ENCODE measurements at places on chromosomes 4 and X.

GRCh38 chr4:181538431-181538830, 704.8 kb upstream of the TENM3 start:
- DNase-seq = no peak

GRCh38 chrX:20433388-20433775, 166.7 kb upstream of the RPS6KA3 start:
- no peak for DNase-seq

GRCh38 chr4:145531223-145531622, 49.6 kb downstream of the SMAD1 start:
- DNase-seq = no peak

GRCh38 chrX:136646602-136647239, 1.2 kb upstream of the CD40LG start:
- DNase-seq = peak; percentile 57

GRCh38 chrX:149504226-149504914, 736 bp downstream of the IDS start:
- DNase-seq = peak; percentile 77

- DNase-seq = no peak
Measured at GRCh38 chrX:129754056-129755024, 15.6 kb downstream of the XPNPEP2 start.

GRCh38 chrX:134931550-134931949, 59.2 kb upstream of the SMIM10 start:
- DNase-seq = no peak

DNA sequence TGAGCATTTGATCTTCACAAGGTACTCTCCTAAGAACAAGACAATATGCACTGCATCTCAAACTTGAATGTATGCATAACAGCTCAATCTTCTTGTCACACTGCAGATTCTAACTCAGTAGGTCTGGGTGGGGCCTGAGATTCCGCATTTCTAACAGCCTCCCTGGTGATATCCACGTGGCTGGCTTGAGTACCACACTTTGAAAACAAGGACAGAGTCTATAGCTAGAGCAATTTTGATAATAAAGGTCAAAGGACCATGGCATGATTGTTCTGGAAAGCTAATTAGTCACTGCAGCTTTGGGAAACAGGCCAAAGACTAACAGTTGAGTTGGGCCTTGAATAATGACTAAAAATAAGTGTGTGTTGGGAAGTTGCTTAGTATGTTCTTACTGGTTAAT, 213.3 kb downstream of the GBA3 start:
- no peak for DNase-seq

DNA sequence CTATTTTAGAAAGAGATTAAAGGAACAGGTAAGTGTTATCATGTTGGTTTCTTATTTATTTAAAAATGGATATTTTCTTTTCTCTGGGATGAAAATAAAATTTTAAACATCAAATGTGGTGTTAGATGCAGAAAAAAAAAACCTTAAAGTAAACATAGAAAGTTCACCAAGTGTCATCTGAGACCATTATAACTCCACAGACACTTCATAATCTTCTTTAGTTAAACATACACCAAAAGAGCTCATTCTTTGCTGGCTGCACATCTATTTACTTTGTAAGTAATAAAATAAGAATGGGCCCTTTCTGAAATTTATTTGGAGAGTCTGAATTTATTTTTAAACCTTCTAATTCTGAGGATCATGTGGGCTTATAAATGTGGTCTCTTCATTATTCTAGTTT, 460.7 kb upstream of the CTSO start:
- no peak for DNase-seq

DNA sequence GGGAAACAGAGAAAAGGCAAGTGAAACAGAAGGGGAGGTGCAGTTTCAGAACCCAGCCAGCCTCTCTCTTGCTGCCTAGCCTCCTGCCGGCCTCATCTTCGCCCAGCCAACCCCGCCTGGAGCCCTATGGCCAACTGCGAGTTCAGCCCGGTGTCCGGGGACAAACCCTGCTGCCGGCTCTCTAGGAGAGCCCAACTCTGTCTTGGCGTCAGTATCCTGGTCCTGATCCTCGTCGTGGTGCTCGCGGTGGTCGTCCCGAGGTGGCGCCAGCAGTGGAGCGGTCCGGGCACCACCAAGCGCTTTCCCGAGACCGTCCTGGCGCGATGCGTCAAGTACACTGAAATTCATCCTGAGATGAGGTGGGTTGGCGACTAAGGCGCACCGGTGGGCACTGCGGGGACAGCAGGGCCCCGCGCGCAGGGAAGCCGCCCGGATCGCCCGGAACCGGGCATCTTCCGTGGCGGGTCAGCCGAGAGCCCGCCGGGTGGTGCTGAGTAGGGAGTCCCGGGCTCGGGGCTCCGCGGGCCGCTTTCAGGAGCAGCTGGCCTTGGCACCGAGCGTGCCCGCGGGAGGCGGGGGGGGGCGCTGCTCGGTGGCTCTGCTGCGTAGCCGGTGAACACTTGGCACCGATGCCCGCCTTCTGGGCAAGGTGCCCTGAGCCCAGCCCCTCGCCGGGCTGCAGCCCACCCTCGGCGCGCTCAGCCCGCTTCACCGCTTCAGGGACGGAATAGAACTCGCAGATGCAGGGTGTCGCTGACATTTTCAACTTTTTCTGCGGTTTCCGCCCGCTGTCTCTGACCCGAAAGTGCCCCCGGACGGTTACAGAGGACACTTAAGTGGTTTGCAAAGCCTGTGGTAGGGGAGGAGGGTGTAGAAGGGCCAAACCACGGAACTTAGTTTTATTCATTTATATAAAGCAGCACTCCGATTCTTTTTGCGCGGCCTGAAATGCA, at the start of gene CD38:
Gene CD38, plus strand, starts transcription at position 40 of the 953 bp plus-strand sequence. Its CDS starts 87 bp downstream, at position 127.
- peak; percentile 62 for DNase-seq

- no peak for DNase-seq
Measured at GRCh38 chr4:186216465-186217024, 10.8 kb upstream of the KLKB1 start.

- DNase-seq = no peak
Measured at GRCh38 chr4:7683126-7683703, 248.5 kb upstream of the PSAPL1 start.

DNA sequence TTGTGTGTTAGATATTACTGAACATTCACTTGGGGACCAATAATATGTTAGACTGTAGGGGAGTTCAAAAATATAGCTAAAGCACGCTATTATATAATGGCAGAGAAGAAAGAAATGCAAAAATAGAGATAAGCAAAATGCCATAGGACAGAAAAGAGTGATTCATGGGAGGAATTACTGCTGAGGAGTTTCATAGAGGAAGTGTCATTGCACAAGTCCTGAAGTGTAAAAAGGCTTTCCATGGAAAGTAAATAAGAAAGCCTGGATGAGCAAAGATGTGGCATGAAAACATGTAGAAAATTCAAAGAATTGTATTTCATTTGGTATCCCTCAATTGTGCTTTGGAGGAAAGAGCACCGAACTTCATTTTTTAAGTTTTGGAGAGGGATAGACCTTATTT, 14.5 kb downstream of the HMGB2 start:
- no peak for DNase-seq
